Colonic mucosa (tissue), 4 donors: ENCODE measurements at places on chromosomes 6 and 20. TPM values are rescaled to one million over a fixed set of nuclear protein-coding genes. Genes with fewer than 3 reads are reported as not detected.

CNR1 gene
- total RNA-seq = 2.9 TPM

ALDH8A1 gene
- 0.64 TPM for total RNA-seq

CPNE5 gene
- total RNA-seq = 8.0 TPM

KCNS1 gene
- 0.17 TPM for total RNA-seq

MPIG6B gene
- 0.57 TPM for total RNA-seq

EZR gene
- total RNA-seq = 257 TPM

GGTLC1 gene
- not detected for total RNA-seq

DLL1 gene
- total RNA-seq = 26.8 TPM

HECA gene
- total RNA-seq = 18.0 TPM

KCNQ5 gene
- 0.22 TPM for total RNA-seq

- H3K4me1 ChIP-seq = no peaks in the 10 kb centered on the region
- no peaks in the 10 kb centered on the region for H3K27me3 ChIP-seq
- DNase-seq = no peak
- no peak overlapping the region for H3K4me3 ChIP-seq
Observed at GRCh38 chr6:105094133-105094640, 85.6 kb downstream of the POPDC3 start.

GRCh38 chr6:137590684-137591083, 96.5 kb upstream of the OLIG3 start:
- no peak overlapping the region for H3K27ac ChIP-seq
- DNase-seq = no peak
- no peak overlapping the region for H3K4me3 ChIP-seq
- no peaks in the 10 kb centered on the region for H3K27me3 ChIP-seq

DNA sequence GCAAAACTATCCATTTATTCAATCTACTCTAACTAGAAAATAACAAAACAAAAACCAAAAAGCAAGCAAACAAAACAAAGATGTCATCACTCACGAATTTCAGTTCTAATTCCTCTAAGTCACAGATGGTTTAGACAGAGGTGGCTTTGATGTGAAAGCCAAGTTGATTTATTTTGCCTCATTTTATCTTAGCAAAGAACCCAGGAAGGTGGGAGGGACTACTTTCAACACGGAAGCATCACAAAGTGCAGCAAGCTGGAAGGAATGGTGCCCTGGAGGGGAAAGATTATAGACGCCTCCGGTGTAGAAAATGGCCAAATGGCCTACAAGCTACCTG, 88.4 kb downstream of the LAMP5 start:
- H3K36me3 ChIP-seq = no peaks in the 10 kb centered on the region
- H3K4me3 ChIP-seq = no peak overlapping the region
- no peaks in the 10 kb centered on the region for H3K4me1 ChIP-seq
- no peak for DNase-seq

GRCh38 chr6:20652299-20653084, 118.2 kb downstream of the CDKAL1 start:
- no peak for DNase-seq
- no peaks in the 10 kb centered on the region for H3K36me3 ChIP-seq
- no peaks in the 10 kb centered on the region for H3K27me3 ChIP-seq
- no peak overlapping the region for H3K4me3 ChIP-seq
- H3K27ac ChIP-seq = no peak overlapping the region

DNA sequence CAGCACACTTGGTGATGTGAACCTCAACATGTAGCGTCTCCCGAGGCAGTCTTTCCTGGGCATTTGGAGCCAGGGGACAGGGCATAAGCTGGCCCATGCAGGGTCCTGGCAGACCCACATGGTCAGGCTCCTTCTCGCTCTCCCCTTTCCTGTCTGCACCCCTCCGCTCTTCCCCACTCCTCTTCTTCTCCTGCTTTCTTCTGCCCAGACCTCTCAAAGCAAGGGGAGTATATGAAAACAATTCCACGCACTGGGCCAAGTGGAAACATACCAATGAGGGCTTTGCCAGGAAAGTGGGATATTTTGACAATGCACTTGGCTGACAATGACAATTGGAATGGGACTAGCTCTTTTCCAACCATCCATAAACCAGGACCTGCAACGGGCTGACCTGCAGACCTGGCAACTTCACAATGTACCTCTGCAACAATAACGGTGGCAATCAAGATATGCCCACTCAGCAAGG, 58.9 kb upstream of the TRAF3IP2 start:
- no peaks in the 10 kb centered on the region for H3K36me3 ChIP-seq
- no peak for DNase-seq
- H3K27ac ChIP-seq = peak overlapping the region; percentile 12
- no peaks in the 10 kb centered on the region for H3K4me1 ChIP-seq
- H3K4me3 ChIP-seq = no peak overlapping the region

GRCh38 chr6:24721461-24722215, 2.7 kb upstream of the C6orf62 start:
- H3K4me3 ChIP-seq = peak overlapping the region; percentile 76
- H3K27me3 ChIP-seq = no peaks in the 10 kb centered on the region
- peak overlapping the region; percentile 100 for H3K27ac ChIP-seq
- H3K4me1 ChIP-seq = peaks cover 3% of the 10 kb centered on the region
- DNase-seq = peak; percentile 92

DNA sequence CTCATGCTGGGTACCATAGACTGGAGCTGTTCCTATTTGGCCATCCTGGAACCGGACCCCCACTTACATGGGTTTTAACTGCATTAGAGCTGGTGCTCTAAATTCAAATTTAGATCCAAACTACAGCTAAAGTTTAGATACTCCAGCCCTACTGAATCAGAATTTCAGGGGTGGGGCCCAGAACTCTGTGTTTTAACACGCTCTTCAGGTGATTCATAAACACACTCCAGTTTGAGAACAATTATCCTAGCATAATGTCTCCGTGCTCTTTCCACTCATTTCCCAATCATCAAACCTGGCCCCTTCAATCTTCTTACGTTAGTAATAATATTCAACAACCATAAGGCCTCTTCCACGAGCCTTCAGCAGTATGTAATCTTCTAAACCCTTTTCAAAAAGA, 15.3 kb downstream of the TRPC4AP start:
- no peaks in the 10 kb centered on the region for H3K4me1 ChIP-seq
- no peak for DNase-seq
- no peak overlapping the region for H3K4me3 ChIP-seq
- peaks cover 13% of the 10 kb centered on the region for H3K36me3 ChIP-seq

GRCh38 chr6:107571354-107571753, 81.4 kb downstream of the SOBP start:
- no peaks in the 10 kb centered on the region for H3K27me3 ChIP-seq
- H3K4me1 ChIP-seq = no peaks in the 10 kb centered on the region
- no peak for DNase-seq
- H3K27ac ChIP-seq = no peak overlapping the region
- H3K4me3 ChIP-seq = no peak overlapping the region
- no peaks in the 10 kb centered on the region for H3K36me3 ChIP-seq

- no peak overlapping the region for H3K4me3 ChIP-seq
- no peaks in the 10 kb centered on the region for H3K36me3 ChIP-seq
- H3K27ac ChIP-seq = no peak overlapping the region
- no peaks in the 10 kb centered on the region for H3K4me1 ChIP-seq
- DNase-seq = no peak
Observed at GRCh38 chr6:20160541-20161283, 51.6 kb downstream of the MBOAT1 start.

GRCh38 chr6:144899161-144899560, 614.0 kb downstream of the UTRN start:
- H3K27ac ChIP-seq = no peak overlapping the region
- no peaks in the 10 kb centered on the region for H3K27me3 ChIP-seq
- H3K4me1 ChIP-seq = no peaks in the 10 kb centered on the region
- H3K4me3 ChIP-seq = no peak overlapping the region

DNA sequence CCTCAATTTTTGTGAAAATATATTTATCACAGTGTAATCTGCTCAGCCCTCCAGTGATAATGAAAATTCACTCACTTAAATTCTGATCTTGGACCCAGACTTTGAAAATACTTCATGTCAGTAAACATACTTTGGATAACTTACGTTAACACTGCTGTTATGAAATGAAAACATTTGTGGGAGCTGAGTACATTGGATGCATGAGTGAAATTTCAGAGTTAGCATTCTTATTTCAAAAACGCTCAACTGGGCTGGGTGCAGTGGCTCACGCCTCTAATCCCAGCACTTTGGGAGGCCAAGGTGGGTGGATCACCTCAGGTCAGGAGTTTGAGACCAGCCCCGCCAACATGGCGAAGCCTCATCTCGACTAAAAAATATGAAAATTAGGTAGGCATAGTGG, 196.4 kb downstream of the UTRN start:
- no peak overlapping the region for H3K4me3 ChIP-seq
- DNase-seq = no peak
- no peak overlapping the region for H3K27ac ChIP-seq
- H3K4me1 ChIP-seq = no peaks in the 10 kb centered on the region
- no peaks in the 10 kb centered on the region for H3K36me3 ChIP-seq

DNA sequence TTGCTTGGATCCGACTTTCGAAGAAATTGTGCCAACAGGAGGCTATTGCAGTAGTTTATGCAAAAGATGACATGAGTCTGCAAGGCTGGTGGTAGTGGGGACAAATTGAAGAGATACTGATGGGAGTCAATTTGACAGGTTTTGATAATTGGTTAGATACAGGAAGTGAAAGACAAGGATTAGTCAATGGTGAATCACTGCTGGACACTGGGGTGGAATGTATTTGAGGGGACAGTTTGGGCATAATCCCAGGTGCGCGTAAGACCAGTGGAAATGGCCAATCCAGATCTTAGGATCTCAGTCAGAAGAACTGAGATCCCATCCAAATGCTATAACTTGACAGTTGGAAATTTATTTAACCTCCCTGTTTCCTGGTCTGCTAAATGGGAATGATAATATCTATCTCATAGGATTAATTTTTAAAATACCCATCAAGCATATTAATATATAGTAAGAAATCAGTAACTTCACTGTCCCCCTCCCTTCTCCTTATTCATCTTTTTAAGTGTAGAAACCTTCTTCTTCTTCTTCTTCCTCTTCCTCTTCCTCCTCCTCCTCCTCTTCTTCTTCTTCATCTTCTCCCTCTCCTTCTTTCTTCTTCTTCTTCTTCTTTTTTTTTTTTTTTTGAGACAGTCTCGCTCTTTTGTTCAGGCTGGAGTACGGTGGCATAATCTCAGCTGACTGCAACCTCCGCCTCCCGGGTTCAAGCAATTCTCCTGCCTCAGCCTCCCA, 30.9 kb upstream of the ERVFRD-1 start:
- H3K27ac ChIP-seq = no peak overlapping the region
- no peaks in the 10 kb centered on the region for H3K36me3 ChIP-seq
- no peaks in the 10 kb centered on the region for H3K27me3 ChIP-seq
- DNase-seq = no peak

GRCh38 chr6:97123112-97123511, 159.9 kb downstream of the MMS22L start:
- no peak overlapping the region for H3K4me3 ChIP-seq
- H3K27me3 ChIP-seq = no peaks in the 10 kb centered on the region
- no peak for DNase-seq
- no peaks in the 10 kb centered on the region for H3K36me3 ChIP-seq

DNA sequence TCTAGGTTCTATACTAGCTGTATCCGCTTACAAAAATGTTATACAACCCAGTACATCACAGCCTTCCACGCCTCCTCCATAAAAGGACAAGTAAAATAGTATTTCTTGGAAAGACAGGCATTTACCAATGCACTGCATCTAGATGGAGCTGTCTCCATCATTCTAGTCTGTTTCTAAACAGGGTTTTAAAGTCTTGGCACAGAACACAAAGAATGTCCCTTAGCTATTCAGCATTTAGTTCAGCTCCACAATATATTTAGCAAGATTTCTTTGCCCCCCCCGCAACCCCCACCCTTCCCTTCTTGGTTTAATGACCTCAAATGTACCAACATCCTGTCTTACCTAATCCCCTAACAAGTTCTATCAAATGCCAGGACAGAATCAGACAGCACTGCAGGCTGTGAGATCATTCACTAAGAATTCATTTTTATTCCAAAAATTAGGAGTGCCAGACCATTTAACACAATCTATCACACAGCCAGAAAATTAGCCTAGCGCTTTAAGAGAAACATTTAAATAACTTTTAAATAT, 198.6 kb downstream of the BACH2 start:
- no peak for DNase-seq
- no peaks in the 10 kb centered on the region for H3K27me3 ChIP-seq
- peaks cover 2% of the 10 kb centered on the region for H3K4me1 ChIP-seq
- no peaks in the 10 kb centered on the region for H3K36me3 ChIP-seq

- DNase-seq = no peak
- no peak overlapping the region for H3K4me3 ChIP-seq
- no peaks in the 10 kb centered on the region for H3K27me3 ChIP-seq
Observed at GRCh38 chr6:73368675-73369074, 1.0 kb downstream of the OOEP start.

GRCh38 chr20:63009988-63010769, 3.4 kb upstream of the BHLHE23 start:
- no peak overlapping the region for H3K4me3 ChIP-seq
- H3K27me3 ChIP-seq = peaks cover 69% of the 10 kb centered on the region
- H3K4me1 ChIP-seq = no peaks in the 10 kb centered on the region
- no peak overlapping the region for H3K27ac ChIP-seq
- H3K36me3 ChIP-seq = no peaks in the 10 kb centered on the region

- H3K27me3 ChIP-seq = no peaks in the 10 kb centered on the region
- no peaks in the 10 kb centered on the region for H3K36me3 ChIP-seq
- H3K27ac ChIP-seq = no peak overlapping the region
- no peak for DNase-seq
Observed at GRCh38 chr6:124033501-124033900, 229.8 kb downstream of the NKAIN2 start.

- no peak overlapping the region for H3K27ac ChIP-seq
- DNase-seq = no peak
- no peaks in the 10 kb centered on the region for H3K4me1 ChIP-seq
- H3K4me3 ChIP-seq = no peak overlapping the region
Observed at GRCh38 chr6:44339301-44339700, 3.1 kb upstream of the SPATS1 start.
